NCI-H2029 (cell line): ENCODE measurements at places on chromosomes 4 and X.

GRCh38 chr4:73817341-73817740, 19.1 kb upstream of the CXCL6 start:
- no peak for DNase-seq

DNA sequence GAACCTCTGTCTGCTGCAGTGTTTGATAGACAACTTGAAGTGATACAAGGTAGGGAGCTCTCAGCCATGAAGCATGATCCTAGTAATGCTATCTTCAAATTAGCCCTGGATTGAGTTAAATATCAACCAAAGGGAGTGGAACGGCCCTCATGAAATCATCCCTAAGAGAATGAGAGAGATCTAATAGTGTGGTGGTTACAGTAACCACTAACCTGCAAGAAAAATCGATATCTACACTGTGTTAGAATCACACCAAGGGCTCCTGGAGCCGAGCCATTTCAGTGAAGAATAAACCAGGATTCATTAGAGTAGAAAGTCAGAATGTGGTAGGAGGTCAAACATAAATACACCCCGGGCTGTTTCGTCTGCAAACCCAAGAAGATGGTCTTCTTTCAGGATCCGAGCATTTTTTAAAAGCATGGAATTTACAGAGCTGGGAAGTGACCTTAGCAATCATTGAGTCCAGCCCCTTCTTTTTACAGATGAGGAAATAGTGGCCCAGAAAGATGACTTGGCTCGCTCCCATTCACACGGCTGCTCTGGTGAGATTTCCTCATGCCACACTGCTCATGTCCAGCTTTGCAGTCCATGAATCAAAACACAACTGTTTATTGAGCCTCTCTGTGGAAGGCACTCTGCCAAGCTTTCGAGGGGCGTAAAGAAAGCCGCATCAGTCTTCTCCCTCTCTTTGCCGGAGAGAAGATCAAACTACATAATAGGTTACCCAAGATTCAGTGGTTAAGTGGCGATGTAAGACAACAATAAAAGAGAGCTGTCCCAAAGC, 5.5 kb upstream of the DCTD start:
- DNase-seq = peak; percentile 26

GRCh38 chr4:159106636-159107035, 3.8 kb downstream of the RAPGEF2 start:
- no peak for DNase-seq

DNA sequence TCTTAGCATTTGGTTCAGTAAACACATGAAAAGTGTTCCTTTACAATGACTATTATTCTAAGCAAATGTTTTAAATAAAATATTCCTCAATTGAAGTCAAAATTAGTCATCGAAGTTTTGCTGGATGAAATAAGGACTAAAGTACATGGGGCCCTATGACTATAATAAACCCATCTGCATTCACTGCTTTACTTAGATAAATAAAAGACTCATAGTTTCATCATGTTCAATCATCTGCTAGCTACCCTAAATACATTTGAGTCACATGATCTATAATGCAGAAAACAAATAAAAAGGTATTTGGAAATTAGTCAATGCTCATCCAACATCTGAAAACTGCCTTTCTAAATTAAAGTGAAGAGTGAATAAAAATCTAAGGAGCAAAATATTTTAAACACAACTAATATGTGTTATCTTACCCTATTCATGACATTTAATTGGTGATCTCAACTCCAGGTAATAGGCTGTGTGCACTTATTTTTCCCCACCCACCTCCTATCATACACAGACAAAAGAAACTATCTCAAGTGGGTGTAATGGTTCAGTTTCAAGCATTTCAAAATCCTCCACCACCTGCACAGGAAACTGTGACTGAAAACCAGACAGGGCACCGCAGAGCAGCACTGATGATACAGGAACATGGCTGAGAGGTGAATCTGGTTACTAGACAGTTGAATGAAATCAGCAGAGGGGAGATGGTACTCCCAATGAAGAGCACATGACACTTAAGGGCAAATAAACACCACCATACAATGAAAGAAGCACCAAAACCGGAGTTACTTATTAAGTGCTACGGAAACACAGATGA, 78.6 kb downstream of the CAMK2D start:
- DNase-seq = peak; percentile 68

- no peak for DNase-seq
Observed at GRCh38 chr4:153513596-153513995, 47.4 kb downstream of the TMEM131L start.

DNA sequence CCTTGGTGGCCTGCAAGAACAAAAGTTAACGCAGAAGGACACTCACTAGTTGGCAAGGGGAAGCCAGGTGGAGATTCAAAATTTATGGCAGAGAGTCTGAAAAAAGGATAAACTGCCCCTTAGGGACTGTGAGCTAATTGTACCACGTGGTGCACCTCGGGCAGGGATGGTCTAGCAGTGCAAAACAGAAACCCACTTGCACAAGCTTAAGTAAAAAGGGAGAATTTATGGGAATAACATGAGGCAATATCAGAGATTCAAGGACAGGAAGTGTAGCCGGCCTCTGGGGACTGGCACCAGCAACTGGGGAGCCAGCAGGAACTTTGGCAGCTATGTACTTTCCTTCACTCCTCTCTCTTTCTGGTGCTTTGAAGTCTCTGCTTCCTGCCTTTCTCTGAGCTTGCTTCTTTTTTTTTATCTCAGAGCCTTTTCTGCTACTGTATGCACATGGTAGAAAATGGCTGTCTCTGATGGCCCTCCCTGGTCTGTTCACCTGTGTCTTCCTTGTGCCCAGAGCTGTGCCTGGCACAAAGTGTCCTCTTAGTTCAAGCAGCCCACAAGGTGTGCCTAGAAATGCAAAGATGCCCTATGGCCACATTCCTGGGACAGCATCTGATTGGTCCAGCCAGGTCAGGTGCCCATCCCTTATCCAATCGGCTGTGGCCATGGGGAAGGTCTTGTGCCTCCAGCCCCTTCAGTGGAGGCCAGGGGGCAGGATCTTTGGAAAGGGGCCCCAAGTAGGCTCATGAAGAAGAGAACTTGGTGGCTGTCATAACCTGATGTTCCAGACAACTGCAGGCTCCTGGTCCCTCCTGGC, 114.8 kb upstream of the ATP6AP2 start:
- no peak for DNase-seq

GRCh38 chr4:71259911-71260331, 78.9 kb upstream of the SLC4A4 start:
- no peak for DNase-seq

GRCh38 chr4:89009761-89010369, 47.1 kb downstream of the FAM13A start:
- DNase-seq = no peak

- no peak for DNase-seq
Observed at GRCh38 chr4:71229477-71230270, 109.1 kb upstream of the SLC4A4 start.

GRCh38 chr4:165208221-165208652, 876 bp downstream of the KLHL2 start:
- DNase-seq = no peak

DNA sequence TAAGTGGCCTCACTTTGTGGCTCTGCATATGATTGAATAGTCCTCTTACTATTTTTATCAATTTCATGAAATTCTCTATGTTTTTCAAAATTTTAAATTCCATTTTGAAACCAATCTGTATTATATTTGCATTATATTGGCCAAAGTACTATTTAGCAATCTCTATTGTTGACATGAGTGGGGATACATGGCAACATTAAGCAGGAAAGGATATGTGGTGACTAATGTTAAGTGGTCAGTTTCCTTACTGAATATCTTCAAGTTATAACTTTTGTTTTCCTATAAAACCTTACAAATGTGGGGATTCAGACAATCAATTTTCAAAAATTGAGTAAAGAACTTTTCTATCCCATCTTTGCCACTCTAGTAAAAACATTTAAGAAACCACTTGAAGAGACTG, 10.2 kb downstream of the BBS7 start:
- DNase-seq = no peak

GRCh38 chrX:123986377-123986776, 24.9 kb downstream of the STAG2 start:
- DNase-seq = no peak

- DNase-seq = no peak
Observed at GRCh38 chr4:15161439-15161838, 159.2 kb downstream of the CPEB2 start.

GRCh38 chr4:57865264-57865663, 755.1 kb upstream of the IGFBP7 start:
- DNase-seq = no peak

DNA sequence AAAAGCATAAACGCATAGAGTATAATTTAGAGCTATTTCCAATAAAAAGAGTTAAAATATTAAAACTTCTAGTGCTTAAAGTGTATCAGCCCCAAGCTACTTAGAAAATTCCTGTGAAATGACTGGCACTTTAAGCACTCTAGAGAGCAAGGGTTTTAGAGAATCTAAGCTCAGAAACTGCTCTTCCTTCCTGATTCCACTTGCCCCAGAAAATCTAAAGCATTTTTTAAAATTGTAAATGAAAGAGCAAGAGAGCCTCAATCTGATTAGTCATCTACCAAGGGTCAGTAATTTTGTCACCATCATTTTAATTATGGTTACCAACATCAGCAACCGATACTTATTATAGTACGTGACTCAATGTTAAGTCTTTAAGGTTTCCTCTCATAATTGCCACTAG, 25.0 kb downstream of the CTPS2 start:
- DNase-seq = no peak

GRCh38 chr4:10743357-10743756, 58.8 kb upstream of the CLNK start:
- DNase-seq = no peak

DNA sequence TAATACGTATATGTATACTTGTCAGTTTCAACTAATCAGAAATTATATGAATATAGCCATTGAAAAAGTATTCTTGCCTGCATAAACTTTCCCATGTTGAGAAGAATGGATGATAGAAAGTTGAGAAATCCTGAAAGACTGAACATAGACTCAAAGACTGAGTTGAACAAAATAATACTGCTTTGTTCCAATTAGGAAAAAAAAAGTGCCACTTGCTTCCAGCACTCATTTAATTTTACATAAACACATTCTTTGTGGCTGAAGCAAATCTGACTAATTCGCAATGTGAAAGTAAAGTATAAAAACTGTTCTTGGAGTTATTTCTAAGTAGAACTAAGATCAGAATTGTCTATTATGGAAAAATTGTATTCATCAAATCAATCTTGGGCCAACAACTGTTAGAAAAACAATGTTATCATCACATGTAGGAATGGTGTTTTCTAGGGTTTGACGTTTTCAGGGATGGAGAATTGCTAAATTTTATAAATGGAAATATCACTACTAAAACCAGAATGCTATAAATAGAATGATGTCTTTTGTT, 2334.6 kb downstream of the PCDH7 start:
- no peak for DNase-seq

DNA sequence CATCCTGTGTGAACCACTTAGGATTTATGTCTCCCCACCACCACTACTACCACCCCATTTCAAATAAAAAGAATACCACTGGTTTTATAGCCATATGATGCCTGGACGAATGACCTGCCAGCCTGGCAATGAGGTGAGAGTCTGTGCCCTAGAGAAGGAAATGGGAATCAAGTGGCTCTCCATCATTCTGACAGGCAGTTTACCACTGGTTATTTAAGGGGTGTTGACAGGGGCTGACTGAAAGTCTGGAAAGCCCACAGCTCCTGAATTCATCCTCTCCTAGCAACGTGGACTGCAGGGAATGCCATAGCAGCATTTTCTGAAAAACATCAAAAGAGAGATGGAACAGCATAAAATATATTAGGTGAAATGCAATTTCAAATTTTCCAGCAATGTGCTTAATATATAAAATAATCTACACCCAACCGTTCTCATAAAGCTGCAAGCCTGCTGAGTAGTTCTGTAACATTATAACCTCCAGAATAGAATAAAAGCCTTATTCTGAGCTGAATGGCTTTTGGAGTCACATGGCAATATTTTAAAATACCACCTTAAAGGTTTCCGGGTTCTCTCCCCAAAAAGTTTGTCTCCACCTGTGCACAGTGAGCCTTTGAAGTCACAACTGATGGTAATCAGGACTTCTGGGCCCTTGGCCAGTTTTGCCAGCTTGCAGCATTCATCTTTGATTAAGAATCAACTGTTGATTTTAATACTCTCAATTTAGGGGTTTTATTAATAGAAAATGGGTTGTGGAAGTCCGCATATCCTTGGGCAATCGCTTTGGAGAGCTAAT, 121.5 kb downstream of the DCTD start:
- no peak for DNase-seq

GRCh38 chr4:88674565-88674964, 23.1 kb downstream of the NAP1L5 start:
- no peak for DNase-seq

DNA sequence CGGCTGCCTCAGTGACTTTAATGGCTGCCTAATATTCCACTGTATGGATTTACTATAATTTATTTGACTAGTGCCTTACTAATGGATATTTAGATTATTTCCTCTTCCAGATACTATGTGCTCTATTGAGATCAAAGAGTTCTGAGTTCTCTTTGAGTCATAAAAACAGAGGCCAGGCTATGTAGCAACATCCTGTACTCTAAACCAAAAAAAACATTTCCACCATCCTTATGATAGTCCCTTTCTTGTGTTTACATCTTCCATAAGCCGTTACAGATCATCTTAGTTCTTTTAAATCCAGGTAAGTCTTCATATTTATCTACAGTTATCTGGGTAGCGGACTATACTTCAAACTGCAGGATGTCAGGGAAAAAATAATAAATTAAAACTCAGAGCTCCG, 56.6 kb upstream of the TMEM184C start:
- DNase-seq = no peak

GRCh38 chrX:11944501-11944900, 186.5 kb downstream of the MSL3 start:
- no peak for DNase-seq

DNA sequence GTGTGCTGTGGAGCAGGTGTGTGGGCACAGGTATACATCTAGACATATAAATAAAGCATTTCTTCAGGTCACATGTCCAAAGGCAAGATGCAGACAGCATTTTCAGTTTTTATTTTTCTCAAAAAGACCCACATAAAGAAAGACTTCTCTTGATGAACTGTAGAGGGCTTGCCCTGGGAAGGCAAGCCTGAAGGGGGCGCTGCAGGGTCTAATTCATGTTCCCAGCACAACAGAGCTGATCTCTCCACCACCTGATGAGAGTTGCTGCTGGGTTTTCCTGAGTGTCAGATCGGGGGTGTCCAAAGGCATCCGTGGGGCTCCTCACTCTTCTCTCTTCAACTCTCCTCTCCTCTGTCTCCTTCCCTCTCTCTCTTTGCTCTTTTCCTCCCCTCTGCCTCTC, 26.6 kb downstream of the ADRA2C start:
- no peak for DNase-seq

GRCh38 chrX:118261151-118261550, 84.8 kb upstream of the WDR44 start:
- no peak for DNase-seq

DNA sequence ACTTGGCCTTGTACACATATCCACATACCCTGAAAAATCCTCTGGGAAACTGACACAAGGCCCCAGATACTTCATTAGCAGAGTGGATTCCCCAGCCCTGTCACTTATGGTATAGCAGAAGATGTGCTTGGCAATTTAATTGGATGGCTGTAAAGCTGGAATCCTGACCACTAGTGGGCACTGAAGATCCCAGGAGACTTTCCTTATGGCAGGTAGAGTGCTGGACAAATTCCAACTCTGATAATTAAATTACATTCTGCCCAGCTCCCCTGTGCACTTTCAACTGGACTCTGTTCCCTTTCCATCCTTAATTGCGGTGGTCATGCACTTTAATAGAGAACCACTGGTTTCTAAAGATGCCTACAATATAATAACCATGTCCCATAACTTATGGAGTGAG, 119.8 kb downstream of the DCK start:
- DNase-seq = no peak

GRCh38 chr4:161990721-161991120, 173.1 kb downstream of the FSTL5 start:
- DNase-seq = no peak

GRCh38 chr4:118373614-118374255, 20.9 kb upstream of the PRSS12 start:
- no peak for DNase-seq
